Activated CD4-positive, alpha-beta T cell treated with anti-CD3 and anti-CD28 coated beads for 24 hours (primary cell): ENCODE measurements at places on chromosomes 16 and 17.

DNA sequence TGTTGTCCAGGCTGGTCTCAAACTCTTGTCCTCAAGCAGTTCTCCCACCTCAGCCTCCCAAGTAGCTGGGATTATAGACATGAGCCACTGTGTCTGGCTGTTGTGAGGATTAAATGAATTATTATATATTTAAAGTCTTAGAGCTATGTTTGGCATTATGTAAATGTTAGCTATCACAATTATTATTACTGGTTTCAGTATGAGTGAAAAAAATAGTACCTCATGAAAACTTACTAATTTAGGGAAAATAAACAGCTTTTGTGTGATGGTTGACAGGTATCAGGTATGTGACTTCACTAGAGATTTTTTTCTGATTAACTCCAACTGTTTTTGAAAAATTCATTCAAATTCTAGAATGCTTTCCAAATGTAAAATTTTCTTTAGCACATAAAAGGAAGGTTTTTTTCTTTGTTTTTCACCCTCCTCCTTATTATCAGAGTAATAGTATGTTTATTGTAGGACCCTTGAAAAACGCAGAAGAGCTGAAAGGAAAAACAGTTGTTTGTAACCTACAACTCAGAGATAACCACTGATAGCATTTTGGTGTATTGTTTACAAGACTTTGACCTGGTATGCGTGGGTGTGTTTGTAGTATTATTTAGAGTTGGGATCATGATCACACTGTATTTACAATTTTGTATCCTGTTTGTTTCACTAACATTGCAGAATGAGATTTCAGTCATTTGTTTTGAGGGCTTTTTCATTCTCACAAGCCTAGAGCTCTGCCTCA, 13.2 kb downstream of the NLK start:
- no peak for DNase-seq

GRCh38 chr16:30457743-30458560, 12.3 kb upstream of the SEPHS2 start:
- no peak for DNase-seq

DNA sequence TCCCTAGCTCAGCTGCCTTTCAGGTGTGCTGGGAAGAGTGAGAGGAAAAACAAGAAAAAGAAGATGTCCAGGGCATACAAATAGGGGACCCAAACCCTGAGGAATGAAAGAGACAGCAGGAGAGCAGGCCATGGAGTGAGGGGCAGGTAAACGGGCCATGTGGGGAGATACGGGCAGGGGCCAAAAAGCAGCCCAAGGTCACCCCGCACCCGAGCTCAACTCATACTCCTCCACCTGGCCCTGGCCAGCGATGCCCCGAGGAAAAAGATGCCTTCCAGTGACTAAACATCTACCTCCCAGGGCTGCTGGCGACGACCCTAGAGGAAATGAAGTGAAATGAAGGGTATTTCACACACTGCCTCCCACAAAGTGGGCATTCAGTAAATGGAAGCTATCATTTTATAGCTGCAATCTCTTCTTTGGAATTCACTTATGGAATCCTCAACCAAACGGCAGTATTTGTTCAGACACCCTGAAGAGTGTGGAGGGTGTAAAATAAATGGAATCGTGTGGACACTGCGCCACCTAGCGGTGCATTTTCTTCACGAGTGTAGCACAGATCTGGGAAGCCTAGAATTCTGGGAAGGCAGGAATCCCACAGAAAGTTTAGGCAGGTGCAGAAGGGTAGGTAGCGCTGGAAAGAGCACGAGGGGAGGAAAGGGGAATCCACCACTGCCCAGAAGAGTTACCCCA, 14.9 kb downstream of the ELAC2 start:
- peak; percentile 31 for DNase-seq

DNA sequence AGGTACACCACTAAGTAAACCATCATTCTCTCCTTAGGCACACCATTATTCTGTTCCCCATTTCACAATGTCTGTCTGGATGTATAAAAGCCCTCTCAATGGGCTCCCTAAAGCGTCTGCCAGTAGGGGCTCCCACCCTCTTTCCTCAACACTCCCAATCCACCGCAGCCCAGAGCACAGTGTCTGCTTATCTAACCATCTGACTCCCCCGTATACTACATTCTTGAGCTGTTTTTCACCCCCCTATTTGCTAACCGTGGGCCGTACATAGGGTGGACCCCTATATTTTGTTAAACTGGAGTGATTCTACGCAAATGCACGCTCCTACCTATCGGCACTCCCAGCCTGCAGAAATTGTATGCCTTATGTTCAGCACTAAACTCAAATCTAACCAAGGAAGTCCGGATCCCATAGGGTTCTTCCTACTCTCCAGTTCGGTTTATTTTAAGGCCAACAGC, 685 bp upstream of the PSMD3 start:
- DNase-seq, result no peak

DNA sequence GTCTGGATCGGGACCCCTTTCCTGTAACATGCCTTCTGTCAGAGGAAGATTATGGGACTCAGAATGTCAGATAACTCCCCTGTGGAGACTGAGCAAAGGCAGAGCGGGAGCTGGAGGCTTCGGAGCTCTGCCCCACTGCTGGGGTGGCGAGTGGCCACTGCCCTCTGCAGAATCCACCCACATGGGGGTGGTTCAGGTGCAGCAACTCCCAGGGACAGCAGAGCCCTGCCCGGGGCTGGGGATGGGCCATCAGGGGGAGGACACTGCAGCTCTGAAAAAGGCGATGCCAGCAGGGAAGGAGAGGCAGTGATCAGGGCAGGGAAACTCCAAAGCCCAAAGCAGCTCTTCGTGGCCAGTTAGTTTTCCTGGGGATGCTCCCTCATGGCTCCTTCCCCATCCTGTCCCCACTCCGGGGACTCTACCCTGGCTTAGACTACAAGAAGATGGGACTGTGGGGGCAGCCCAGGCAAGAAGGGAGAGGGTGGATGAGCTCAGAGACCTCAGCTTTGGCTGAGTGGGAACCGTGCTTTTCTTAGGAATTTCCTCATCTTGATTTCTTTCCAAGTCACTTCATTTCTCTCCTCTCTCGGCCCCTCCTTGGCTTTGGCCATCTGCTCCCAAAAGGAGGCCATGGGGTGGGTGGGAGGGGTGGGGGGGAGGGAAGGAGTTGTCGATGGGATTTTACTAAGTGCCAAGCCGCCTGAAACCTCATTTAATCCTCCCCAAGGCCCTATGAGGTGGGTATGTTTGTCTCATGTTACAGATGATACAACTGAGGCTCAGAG, 4.0 kb downstream of the CA4 start:
- no peak for DNase-seq

GRCh38 chr16:65989861-65990604, 376.5 kb upstream of the CDH5 start:
- DNase-seq, result no peak

GRCh38 chr17:37490638-37491614, 1.2 kb downstream of the DUSP14 start:
- no peak for DNase-seq

GRCh38 chr17:35022536-35023063, 40.9 kb downstream of the RFFL start:
- DNase-seq, result peak; percentile 50

GRCh38 chr17:75872434-75873351, 5.7 kb downstream of the TRIM47 start:
- no peak for DNase-seq

- no peak for DNase-seq
These were observed 167.4 kb downstream of the PITPNC1 start for GRCh38 chr17:67544364-67544955.

DNA sequence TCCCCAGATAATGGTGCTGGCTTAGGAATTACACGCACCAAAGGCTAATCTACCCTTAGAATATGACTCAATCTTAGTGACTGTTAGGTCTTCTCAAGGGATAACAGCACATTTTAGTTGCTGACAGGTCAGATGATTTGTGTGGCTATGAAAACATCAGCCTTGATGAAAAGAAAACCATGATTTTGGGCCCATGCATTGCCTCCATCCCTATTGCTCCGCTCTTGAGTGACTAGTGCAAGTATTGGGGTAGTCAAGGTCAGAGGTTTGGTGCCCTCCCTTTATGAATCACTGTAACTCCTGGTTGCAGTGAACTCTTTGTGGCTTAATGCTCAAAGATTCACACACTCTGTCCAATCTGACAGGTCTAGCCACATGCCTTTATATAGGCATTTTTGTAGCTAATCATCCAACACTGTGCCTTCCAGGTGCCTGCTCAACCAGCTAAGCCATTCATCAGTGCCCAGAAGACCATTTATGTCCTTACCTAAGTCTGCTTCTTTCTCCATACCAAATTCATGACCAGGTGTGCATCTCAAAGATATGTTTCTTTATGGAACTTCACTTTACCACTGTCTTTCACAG, 251.6 kb downstream of the KCNJ2 start:
- no peak for DNase-seq

DNA sequence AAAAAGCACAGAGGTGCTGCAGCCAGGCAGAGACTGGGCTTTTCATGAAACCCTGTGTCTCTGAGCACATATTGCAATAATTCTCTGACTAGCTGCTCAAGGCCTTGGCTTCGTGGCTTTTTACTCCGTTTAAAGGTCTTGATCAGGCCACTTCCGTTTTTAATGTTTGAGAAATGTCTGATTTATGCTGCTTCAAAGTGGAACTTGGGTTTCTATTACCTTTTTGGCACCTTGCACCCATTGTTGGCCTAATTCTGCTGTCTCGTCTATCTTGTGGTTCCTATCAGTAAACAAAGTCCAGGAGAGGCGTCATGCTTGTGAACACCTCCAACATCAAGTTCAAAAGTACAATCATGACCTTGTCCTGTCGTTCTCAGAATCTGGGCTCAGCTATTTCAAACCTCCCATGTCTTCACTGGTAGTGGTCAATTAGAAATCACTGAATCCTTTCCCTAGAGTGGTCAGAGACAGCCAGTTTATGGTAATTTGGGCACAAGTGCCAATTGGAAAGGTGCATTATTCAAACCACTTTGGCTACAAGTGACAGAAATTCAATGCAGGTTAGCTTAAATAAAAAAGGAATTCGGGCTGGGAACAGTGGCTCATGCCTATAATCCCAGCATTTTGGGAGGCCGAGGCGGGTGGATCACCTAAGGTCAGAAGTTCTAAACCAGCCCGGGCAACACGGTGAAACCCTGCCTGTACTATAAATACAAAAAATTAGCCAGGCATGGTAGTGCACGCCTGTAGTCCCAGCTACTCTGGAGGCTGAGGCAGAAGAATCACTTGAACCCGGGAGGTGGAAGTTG, 33.3 kb upstream of the METTL9 start:
- DNase-seq, result no peak

DNA sequence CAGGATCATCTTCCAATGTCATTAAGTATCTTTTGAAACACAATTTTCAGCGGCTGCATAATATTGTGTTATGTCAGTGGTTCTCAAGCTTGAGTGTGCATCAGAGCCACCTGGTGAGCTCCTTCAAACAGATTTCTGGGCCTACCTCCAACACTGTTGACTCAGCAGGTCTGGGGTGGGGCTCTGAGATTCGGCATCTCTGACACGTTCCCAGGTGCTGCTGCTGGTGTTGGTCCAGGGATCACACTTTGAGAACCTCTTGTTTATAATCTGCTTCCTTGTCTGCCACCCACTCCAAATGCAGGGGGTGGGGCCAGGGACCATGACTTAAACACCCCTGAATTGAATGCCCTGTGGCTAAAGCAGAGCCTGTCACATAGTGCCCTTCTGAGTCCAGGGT, 73.8 kb upstream of the HNF1B start:
- DNase-seq, result no peak

GRCh38 chr16:64478252-64478906, 643.5 kb downstream of the CDH11 start:
- no peak for DNase-seq

DNA sequence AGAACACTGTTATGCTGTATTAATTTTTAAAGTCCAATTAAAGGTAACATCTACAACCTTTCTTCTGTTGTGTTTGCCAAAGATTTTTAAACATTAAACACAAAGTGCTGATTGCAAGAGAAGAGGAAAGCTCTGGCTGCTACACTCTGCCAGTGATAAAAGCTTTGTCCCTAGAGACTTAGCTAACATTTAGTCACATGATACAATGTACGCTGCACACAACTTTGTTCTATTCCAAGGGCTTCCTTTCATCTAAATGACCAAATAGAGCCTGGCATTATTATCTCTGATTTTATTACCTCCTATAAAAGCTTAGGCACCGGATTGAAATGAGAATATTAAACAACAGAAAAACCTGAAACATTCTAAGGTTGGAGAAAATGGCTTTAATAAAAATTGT, 388.7 kb upstream of the PMFBP1 start:
- DNase-seq, result no peak

DNA sequence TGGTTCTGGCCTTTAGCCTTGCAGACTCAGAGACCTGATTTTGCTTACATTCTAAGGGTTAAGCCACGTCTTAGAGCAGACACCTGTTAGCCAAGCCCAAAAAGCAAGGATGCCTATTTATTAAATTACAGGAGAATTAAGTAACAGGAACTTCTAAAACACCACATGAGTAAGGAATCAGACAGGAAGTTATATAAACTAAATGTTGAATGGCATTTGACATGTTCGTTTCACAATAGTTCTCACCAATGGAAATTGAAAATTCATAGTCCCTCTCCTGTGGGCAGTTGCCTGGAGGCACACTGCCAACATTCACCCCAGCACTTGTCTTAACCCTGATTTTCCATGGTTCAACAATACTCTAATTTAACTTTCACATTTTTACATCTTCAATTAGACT, 9.0 kb downstream of the KRTAP9-7 start:
- no peak for DNase-seq

DNA sequence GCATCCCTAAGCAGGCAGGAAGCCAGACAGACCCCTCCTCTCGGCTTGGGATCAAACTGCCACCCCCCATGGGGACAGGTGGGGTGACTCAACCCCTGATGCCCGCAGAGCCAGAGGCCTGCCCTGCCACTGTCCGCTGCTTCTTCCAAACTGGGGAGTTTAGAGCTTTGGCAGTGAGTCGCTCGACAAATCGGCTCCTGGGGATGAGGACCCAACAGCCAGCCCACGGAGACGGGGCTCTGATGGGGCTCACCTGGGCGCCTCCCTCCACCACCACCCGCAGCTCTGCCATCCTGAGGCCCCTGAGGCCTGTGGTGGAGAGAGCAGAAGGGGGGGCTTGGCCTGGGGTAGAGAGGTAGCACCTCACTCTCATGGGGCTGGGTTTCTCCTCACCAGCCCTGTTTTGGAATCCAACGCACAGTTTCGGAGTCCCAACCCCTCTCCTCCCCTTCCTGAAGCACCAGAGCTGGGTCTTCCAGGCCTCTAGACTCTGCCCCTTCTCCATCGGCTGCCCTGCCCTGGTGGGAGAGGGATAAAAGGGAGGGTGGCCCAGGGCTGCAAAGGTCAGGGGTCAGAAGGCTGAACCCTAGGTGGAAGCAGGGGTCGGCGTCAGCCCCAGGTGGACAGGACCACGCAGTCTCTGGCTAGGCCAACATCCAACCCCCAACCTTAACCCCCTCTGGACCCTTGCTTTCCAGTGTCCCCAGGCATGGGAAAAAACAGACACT, 5.8 kb downstream of the PRSS22 start:
- DNase-seq, result no peak

DNA sequence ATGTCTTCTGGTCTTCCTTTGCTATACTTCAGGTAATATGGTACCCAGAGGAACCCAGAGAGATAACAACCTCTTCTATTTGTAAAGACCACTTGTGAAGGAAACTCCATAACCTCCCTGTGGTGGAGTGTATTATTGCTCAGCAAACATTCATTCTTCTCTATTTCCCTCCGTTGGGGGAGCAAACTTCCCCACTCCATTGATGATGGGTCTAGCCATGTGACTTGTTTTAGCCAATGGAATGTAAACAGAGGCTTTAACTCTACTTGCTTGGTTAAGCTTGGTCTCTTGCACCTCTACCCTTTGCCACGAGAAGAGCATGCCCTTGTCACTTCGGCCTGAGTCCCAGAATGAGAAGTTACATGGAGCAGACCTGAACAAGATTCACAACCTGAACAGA, 30.0 kb upstream of the SKAP1 start:
- DNase-seq, result no peak
